IPS-NIHi11 (cell line): ENCODE measurements at places on chromosomes 5 and 9.

GRCh38 chr5:139488260-139488659, 5.7 kb upstream of the STING1 start:
- no peak for DNase-seq

DNA sequence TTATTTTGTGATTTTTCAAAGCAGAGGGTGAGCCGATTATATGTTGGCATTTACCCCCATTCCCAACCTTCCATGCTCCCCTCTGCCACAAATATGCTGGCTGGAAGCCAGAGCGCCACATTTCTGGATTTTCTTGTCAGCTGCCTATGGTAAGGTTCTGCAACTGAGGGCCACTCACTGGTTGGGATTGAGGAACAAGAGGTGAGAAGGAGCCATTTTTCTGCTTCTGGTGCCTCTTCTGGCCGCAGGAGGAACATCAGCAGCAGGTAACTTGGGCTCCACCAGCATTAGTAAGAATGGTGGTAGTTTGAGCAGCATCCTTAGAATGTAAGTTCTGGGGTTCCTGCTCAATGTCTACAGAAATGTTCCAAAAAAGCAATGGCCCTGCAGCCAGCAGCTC, 159.5 kb upstream of the MAST4 start:
- peak; percentile 51 for DNase-seq

GRCh38 chr9:81562231-81563019, 126.9 kb downstream of the TLE1 start:
- DNase-seq: no peak

DNA sequence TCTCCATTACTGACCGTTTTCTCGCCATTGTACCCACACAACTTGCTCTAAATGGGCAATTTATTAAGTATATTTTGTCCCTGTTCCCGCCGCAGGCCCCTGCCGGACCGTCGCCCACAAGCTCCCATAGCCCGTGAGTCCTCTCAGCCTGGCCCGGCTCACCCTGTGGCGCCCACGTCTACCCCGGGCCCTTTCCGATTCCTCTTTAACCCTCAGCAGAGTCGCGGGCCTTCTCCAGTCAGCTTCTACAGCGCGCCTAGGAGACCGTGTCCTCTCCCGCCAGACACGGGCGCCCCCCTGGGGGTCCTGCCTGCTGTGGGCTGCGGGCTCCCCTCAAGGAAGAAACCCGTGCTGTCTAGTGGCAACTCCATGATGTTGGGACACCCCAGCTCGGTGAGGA, 57.8 kb upstream of the SPATA31E1 start:
- no peak for DNase-seq

GRCh38 chr5:42621242-42621641, 135.4 kb upstream of the CCDC152 start:
- no peak for DNase-seq

GRCh38 chr9:135514342-135515082, 6.7 kb upstream of the LCN1 start:
- no peak for DNase-seq

DNA sequence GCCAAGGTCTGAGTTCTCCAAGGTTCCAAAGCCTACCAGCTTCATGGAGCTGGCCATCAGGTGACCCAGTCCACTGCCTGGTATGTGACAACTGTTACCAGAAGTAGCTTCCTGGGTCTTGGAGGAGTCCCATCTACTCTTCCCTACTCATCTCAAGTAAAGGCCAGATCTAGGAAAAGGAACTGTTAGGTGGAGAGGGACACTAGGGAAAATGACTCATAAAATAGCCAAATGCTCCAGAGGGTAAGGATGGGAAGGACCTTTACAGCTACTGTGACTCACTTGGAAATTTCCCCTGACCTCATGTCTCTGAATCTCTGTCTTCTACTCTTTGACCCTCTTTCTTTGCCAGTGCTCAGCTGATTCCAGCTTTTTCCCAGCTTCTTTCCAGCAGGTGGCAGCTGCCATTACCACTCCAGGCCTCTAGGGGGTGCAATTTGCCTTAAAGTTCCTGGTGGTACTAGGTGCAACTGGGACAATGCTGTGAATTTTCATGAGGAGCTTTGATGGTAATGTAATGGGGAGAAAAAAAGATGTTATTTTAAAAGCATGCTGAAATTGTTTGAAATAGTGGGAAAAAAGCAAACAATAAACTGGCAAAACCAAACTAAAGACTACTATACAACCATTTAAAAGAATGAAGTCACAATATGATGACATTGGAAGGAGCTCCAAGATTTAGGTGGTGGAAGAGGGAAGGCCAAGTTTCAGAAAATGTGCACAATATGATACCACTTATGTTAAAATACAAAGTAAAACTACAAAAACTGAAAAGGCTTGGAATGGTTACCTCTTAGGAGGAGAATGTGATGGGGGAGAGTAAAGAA, 27.1 kb upstream of the MYORG start:
- DNase-seq: peak; percentile 79

GRCh38 chr9:75880618-75881017, 9.9 kb upstream of the PCSK5 start:
- no peak for DNase-seq

DNA sequence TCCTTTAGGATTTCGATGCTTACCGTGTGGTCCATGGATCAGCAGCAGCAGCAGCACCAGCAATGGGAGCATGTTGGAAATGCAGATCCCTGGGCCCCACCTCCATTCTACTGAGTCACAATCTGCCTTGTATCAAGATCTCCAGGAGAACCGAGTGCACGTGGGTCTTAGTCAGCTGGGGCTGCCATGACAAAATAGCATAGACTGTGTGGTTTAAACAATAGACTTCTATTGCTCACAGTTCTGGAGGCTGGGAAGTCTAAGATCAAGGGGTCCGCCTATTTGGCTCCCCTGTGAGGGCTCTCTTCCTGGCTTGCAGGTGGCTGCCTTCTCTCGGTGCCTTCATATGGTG, 1.3 kb upstream of the PROP1 start:
- peak; percentile 1 for DNase-seq

DNA sequence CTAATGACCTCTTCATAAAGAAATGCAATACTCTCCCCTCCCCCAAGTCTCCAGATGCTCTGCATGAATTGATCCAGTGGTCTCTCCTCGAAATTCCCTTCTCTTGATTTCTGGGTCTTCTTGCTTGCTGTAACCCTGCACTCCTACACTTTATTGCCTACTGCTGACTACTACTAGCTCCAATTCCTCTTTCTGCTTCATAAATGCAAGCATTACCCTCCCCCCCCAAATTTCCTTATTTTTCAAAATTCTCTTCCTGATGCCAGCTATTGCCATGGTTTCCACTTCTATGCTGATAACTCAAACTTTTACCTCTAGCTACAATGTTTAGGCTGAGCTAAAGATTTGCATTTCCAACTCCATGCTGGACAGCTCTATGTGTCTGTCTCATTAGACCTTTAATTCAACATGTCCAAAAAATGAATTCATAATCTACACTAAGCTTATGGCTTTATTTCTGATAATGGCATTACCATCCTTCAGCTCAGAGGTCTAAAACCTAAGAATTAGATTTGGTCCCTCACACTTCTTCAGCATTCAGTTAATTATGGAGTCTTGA, 1.4 kb downstream of the ZBTB26 start:
- no peak for DNase-seq

- no peak for DNase-seq
Observed at GRCh38 chr5:94700592-94700991, 82.1 kb downstream of the SLF1 start.

- no peak for DNase-seq
Observed at GRCh38 chr9:16575142-16575985, 295.1 kb downstream of the BNC2 start.

DNA sequence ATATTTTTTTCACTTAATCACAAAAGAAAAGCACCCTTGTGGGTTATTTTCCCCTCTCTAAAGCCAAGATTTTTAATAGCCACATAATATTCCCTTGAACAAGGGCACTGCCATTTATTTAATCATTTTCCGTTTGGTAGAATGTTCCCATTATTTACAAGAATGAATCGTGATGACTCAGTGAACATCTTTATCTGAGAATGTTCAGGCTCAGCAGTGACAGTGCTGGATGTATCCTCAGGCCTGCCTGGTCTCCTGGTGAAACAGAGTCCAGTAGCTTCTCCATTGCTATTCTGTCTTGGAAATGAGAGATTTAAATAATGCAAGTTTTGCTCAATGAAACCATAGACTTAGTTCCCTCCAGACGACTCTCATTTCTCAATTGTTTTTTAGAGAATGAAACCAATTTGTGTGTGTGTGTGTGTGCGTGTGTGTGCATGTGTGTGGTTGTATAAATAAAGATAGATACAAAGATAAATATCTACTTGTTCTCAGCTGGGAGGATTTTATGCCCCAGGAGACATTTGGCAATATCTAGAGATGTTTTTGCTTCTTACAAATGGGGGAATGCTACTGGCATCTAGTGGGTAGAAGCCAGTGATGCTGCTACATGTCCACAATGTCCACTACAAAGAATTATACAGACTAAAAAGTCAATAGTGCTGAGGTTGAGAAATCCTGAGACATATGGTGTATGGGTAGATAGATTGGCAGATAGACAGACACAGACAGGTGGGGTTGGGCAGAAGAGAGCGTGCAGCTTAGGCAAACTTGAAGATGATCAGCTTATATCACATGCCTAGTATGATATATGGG, 55.0 kb downstream of the PAPPA start:
- no peak for DNase-seq

DNA sequence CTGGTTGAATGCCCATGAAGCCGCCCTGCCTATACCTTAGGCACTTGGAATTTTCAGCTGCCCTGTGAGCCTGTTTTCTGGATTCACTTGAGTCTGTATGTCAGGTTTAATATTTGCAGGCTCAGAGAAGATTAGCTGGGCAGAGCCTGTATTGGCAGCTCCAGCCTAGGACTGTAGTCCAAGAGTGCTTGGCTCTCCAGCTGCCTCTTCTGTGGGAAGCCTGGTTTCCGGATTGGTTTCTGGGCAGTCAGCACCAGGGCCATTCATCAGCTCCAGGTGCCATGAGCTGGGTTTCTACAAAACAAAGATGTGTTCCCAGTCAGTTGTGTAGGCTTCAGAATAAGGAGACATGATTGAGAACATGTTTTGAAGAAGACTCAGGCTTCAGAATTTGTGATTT, 90.1 kb downstream of the ARHGAP26 start:
- DNase-seq: no peak

DNA sequence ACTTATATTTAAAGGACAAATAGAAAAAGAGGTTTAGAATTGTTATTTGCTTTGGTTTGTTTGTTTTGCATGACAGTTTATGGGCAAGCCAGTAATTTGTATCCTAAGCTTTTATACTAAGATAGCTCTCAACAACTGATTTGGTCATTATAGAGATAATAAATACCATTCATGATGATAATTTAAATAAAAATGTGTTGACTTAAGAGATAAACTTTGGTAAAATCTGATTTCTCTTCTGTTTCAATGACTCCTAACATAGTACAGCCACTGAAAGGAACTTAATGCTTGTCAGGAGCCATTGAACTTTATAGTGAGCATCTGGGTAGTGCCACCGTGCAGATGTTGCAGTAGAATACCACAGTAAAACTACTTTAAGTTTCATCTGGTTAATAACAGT, 160.7 kb upstream of the ACOT12 start:
- no peak for DNase-seq

DNA sequence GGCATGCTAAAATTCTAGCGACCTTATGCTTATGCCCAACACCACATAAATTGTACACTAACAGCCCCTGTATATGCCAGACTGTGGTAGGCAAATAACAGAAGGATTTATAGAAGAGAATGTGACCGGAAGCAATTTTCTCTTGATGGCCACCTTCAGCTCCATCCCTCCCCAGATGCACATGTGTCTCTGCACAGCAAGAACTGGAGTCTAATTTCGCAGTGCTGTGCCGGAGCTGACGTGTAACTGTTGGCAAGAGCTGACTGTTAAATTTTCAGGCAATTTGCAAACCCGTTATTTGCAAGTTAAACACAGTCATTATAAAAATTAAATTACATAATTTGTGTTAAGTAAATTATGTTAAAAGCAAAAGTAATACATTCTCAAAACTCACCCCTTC, 48.4 kb downstream of the PCA3 start:
- no peak for DNase-seq

DNA sequence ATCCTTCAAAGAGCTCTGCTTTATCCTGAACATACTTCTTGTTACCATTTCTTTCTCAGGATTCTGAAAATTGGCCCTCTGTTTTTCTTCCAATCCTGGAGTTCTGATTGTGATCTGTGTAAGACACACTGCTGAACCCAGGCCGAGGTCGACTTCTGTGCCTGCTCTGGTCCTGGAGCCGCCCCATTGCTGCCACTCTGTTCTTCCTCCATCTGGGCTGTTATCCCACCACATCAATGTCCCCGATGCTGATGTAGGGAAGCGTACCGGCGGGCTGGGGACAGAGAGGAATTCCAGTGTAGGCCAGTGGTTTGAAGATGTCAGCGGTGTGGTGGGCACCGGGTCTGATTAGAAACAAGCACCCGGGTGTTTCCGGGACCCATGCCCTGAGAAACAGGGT, 102.5 kb downstream of the LIFR start:
- DNase-seq: no peak

- no peak for DNase-seq
Observed at GRCh38 chr5:131228646-131229045, 35.2 kb upstream of the CDC42SE2 start.

DNA sequence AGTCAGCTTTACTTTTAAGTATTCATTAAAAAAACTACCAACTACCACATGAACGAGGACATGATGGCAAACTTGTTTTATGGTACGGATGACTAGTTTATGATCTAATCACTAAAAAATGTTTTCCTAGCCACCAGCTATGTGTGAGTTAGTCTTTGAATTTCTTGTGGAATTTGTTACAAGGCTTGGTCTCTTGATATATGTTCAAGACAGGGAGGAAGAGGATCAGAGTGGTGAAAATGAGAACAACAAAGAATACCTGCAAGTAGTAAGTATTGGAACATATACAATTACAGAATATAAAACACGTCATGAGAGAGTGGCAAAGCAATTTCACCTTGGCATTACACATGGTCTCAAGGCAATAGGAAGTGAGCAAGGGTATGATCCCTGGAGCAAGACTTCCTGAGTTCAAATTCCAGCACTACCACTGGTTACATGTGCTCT, 548.6 kb upstream of the TLE4 start:
- no peak for DNase-seq

DNA sequence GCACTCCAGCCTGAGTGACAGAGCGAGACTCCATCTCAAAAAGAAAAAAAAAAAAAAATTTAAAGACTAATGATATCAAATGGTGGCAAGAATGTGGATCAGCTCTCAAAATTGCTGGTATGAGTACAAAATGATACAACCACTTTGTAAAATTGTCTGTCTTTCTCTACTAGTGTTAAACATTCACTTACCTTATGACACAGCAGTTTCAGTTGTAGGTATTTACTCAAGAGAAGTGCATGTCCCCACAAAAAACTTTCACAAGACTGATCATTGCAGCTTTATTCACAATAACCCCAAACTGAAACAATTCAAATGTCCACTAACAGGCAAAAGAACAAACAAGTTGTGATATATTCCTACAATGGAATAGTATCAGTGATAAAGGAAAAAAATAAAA, 14.7 kb upstream of the CETN3 start:
- no peak for DNase-seq

GRCh38 chr9:110040788-110041187, 167.2 kb downstream of the C9orf152 start:
- no peak for DNase-seq
